ENCODE measurements at places on chromosomes 3 and 15.

DNA sequence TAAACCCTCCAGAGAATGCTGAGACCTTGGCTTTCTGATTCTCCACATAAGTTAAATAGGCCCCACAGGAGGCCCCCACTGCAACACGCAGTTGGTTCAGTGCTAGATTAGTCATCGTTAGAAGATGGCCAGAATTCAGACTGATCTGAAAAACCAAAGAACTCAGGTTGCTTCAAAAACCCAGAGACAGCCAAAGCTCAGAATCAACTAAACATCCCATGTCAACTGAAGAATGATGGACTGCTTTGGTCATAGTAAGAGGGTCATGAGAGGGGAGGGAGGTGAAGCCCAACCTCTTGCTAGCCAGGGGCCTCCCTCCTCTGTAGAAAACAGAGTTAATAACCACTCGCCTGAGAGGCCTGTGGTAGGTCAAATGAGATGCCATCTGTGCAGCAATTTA, 93.1 kb downstream of the AKAP13 start:
- DNase-seq = no peak

DNA sequence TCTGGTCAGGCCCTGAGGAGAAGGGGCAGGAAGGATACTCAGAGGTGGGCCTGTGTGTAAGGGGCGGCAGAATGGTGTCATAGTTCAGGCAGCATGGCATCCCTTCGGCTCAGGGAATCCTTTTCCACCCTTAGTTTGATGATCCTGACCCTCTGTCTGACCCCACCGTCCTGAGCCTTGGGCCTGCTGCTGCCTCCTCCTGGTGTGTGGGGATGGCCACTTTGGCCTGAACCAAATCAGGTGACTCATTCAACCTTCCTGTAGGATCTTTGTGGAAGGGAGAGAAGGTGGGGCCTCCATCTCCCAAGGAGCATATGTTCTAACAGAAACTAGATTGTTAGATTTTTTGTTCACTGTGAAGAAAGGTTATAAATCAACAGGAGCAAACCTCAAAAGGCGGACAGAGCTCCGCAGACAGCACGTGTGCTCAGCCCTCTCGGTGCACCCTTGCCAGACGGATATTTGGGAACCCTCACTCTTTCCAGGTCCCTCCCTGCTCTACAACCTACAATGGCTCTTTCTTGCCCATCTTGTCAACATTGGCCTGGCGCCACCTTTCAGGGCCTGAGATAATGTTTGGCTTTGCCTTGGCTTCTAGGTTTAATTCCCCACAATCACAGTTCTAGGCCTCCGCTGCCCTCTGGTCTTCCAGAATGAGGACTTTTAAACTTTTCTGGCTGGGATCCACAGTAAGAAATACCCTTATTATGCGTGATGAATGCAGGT, 21.7 kb downstream of the THSD4 start:
- no peak for DNase-seq

DNA sequence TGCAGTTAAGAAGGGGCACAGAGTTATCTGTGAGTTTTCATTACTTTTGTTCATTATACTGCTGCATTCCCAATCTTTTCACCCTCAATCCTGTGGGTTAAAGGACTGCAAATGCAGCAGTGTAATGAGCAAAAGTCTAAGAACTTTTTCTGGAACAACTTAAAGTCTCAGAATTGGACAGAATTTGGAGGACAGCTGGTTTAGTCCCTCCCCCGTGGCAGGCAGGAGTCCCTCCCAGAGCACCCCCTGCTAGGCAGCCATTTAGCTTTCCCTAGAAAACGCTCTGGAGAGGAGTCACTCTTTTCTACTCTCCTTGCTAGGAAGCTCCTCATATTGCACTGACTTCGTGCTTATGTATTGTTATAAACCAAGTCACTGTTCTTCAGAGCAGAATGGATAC, 156.3 kb upstream of the UBE2E1 start:
- no peak for DNase-seq

DNA sequence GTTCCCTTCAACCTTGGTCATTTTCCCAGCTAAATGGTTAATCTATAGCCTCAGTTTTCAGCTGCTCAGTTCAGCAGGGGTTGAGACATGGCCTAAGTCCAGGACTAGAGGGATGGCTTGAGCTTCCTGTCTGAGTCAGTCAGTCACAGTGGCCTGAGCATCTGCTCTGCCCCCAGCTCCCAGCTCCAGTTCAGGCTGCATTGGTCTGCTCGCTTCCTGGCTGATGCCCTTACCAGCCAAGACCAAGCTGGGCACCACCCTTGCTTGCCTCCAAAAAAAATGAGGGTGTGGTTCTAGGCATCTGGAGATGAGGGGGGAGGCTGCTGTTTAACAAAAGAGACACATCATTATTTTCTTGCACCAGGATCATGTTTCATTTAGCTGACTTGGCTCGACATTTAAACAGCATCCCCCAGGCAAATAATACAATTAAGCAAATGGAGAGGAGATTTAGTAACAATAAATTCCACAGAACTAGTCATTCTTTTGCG, 70.7 kb downstream of the WNT5A start:
- DNase-seq = no peak

GRCh38 chr3:139448104-139448503, 28.2 kb downstream of the RBP2 start:
- DNase-seq = no peak

DNA sequence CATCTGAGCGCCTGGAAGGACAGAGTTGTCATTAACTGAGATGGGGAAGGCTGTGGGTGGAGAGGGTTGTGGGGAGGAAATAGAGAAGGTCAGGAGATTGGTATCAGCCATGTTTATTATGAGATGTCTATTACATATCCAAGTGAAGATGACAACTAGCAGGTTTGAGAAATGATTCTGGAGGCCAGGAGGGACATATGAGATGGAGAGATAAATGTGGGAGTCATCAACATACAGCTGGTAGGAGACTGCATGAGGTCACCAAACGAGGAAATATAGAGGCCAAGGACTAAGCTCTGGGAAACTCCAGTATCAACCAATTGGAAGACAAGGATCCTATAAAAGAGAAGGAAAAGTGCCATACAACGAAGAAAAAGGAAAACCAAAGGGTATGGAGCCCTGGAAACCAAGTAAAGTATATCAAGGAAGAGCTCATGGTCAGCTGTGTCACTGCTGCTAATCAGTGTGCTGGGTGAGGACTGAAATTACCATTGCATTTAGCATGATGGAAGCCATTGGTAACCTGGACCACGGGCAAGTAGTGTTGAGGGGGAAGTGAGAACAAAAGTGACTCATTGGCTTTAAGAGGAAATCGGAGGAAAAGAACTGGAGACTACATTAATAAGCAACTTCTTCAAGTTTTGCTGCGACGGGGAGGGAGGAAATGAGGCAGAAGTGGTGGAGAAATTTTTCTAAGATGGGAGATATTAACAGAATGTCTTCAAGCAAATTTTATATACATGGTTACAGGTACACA, 14.0 kb upstream of the UACA start:
- no peak for DNase-seq

GRCh38 chr15:93348711-93349545, 259.9 kb upstream of the RGMA start:
- DNase-seq = no peak

DNA sequence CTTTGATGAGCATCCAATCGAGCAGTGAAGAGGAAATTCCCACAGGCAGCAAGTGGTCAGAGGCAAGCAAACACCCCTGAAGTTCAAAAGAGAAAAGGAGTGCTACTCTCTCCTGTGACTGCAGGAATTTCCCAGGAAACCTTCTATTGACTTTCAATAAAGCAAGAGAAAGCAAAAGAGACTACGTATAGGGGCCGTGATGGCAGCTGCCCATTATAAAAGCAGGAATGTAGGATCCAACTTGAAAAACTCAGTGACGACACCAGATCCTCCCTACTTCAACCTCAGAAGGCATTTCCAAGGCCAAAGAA, 53.1 kb upstream of the IP6K2 start:
- no peak for DNase-seq
